Suppressor macrophage treated with lipopolysaccharide for 1 hour (primary cell): ENCODE measurements at places on chromosomes 5 and 9.

GRCh38 chr5:56693220-56693579 lies 122.1 kb upstream of the MAP3K1 start:
- no peak for DNase-seq

DNA sequence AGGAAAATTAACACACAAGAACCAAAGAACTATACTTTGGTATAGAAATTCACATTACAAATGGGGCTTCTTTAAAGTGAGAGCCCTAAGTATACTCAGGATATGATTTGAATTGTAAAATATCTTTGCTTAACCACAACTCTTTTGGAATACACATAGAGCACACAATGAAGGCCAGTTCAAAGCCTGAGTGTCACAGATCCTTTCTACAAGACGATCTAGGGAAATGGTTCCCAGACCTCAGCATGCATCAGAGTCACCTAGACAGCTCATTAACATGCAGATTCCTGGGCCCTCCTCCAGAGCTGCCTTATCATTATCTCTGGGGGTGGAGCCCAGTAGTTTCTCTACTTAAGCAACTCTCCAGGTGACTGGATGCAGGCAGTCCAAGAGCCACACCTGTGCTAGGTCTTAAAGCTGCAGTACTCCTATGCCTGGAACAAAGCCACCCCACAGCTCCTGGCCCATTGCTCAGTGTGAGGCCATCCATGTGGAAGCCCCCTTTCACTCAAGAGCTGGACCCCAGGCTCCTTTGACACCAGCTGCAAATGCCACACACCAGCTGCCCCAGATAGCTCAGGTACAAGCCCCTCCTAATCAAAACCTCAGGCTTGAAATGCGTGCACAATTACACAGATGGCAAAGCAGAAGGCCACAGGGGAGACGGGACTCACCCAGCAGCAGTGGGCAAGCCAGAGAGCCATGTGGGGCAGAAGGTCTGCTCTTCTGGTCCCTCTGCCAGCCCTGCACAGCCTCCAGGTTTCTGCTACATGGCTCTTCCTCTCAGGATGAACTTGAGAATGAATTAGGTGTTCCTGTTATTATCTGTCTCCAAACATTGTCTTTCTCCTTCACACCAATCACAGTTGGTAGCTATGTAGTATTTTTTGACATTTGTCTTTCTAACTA lies 106.1 kb downstream of the SH3TC2 start:
- no peak for DNase-seq

DNA sequence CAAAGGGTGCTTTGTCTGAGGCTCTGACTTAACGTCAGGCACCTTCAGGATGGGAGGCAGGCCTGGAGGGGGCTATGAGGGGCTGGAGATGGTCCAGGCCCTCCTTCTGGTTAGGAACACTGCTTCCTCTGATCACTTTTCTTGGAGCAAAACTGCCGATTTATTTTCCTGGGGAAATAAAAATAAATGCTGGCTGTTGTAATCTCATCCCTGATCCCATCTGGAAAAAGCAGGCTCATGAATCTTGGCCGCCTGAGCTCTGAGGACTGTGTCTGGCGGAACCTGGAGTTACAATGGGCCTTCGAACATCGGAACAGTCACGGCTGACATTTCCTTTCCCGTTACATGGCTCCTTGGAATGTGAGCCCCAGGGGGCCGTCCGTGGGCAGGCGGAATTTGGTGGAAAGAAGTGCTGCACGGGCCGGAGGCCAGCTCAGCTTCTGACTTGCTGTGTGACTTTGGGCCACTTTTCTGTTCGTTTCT lies 157.8 kb downstream of the RGS3 start:
- DNase-seq = no peak

- DNase-seq = no peak
Measured at GRCh38 chr5:56288873-56289601, 55.9 kb upstream of the ANKRD55 start.

- no peak for DNase-seq
Measured at GRCh38 chr5:135473956-135474670, 22.0 kb upstream of the TIFAB start.

DNA sequence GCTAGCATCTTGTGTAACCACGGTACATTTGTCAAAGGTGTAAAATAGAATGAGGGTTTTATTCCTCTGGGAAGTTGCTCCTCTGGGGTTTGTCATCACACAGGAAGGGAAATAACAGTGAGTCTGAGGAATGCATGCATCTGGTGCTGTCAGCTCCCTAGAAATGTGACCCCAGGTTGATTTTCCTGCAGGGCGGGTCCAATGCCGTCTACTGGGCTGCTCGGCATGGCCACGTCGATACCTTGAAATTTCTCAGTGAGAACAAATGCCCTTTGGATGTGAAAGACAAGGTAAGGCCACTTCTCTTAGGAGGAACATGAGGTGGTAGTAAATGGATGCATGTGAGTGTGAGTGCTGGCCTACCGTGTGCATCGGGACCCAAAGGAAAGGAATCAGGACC lies 78.8 kb upstream of the CTSL start:
- DNase-seq = no peak

- peak; percentile 8 for DNase-seq
Measured at GRCh38 chr5:73625372-73625943, 538 bp upstream of the ARHGEF28 start.

- no peak for DNase-seq
Measured at GRCh38 chr9:35711501-35712428, 20.2 kb downstream of the TLN1 start.
